Mucosa of descending colon (tissue), 3 donors: ENCODE measurements at places on chromosomes 2 and 18.

GRCh38 chr2:55842046-55842445 is 81.5 kb downstream of the EFEMP1 start:
- no peak for DNase-seq

- peak; percentile 15 for DNase-seq
Measured at GRCh38 chr2:121689356-121689755, 40.1 kb upstream of the CLASP1 start.

GRCh38 chr18:28040211-28040610 is 136.7 kb downstream of the CDH2 start:
- DNase-seq = no peak

DNA sequence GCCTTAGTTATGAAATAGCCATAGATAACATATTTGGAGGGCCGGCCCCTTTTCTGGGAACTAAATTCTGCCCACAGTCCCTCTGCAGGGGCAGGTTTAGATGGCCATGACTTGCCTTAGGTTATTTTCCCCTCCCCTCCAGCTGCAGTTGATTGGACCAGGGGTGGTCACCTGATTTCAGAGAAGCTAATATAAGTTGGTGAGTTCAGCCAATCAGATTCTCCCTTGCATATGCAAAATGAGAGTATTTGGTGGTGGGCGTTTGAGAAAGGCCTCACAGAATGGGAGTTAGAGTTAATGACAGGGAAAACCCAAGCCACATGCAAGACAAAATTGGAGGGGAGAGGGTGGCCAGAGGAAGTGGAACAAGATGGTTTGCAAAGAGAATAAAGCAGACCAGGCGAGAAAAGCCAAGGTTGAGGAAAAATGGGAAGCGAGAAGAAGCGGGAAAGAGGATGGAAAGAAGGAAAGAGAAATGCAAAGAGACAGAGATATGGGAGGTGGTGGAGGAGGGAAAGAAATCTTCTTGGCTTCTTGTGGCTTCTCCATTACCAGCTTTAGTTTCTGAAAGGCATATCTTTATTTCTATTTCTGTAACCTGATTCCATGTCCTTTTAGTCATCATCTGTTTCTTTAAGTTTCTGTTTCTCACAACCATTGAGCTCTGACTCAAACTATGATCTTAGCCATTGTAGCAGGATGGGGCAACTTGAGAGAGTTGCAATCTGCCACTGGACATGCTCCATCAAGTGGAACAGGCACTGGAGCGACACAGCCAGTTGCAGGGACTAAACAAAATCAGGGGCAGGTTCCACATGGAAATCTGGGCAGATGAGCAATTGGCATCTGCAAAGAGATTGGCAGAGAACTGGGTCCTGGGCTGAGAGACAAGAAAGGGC is 108.1 kb upstream of the SIX3 start:
- DNase-seq = no peak

DNA sequence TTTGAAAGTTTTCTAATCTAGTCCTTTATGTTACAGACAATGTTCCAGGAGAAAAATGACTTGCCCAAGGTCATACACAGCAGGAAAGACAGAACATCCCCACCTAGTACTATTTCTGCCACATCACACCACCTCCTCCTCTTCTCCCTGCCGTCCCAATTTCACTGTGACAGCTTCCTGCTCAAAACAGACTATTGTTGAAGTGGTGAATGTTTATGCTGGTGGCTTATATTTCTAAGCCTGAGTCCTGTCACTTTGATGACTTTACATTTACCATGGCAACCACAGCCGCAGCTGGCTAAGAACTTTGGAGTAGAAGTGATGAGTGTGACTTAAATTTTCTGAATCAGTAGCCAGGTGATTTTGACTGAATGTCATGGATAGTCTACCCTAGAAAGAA is 10.0 kb downstream of the GALNT5 start:
- no peak for DNase-seq

DNA sequence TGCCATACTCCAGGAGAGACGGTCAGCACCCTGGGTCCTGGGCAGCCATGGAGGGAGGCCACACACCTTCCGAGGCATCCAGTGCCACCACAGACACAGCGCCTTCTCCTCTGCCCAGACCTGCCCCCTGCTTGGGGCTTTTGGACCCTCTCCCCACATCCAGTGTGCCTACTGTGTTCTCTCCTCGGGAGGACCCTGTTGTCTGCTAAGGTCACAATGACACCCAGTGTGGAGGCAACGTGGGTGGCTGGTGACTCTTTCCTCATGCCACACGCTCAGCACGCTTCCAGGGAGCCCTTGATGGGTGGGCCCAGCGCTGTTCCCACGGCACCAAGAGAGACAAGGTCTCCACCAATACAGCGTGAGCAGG is 251.9 kb downstream of the EIPR1 start:
- no peak for DNase-seq

GRCh38 chr2:40043191-40043590 is 264.1 kb upstream of the THUMPD2 start:
- DNase-seq = no peak

DNA sequence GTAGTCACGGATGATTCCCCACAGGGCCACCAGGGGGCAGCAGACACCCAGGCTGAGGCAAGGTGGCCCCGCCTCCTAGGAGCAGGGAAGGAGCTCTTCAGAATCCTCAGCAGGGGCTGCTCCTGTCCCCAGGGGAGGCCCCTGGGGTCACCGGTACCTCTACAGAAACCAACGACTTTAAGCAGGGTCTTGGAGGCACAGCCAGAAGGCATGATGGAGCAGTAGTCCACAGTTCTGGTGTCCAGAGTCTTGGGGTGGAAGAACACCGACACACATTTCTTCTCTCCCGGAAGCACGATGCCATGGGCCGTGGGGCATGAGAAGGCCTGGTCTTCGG is 11.5 kb downstream of the CFAP65 start:
- peak; percentile 91 for DNase-seq
